ENCODE measurements at places on chromosomes 11 and 22. TPM values are rescaled to one million over a fixed set of nuclear protein-coding genes. Genes with fewer than 3 reads are reported as not detected.

GRCh38 chr11:95055283-95055897, 6.2 kb downstream of the KDM4F start:
- no peak for DNase-seq

GRCh38 chr22:47457021-47457420, 694.6 kb downstream of the TBC1D22A start:
- no peak for DNase-seq

DNA sequence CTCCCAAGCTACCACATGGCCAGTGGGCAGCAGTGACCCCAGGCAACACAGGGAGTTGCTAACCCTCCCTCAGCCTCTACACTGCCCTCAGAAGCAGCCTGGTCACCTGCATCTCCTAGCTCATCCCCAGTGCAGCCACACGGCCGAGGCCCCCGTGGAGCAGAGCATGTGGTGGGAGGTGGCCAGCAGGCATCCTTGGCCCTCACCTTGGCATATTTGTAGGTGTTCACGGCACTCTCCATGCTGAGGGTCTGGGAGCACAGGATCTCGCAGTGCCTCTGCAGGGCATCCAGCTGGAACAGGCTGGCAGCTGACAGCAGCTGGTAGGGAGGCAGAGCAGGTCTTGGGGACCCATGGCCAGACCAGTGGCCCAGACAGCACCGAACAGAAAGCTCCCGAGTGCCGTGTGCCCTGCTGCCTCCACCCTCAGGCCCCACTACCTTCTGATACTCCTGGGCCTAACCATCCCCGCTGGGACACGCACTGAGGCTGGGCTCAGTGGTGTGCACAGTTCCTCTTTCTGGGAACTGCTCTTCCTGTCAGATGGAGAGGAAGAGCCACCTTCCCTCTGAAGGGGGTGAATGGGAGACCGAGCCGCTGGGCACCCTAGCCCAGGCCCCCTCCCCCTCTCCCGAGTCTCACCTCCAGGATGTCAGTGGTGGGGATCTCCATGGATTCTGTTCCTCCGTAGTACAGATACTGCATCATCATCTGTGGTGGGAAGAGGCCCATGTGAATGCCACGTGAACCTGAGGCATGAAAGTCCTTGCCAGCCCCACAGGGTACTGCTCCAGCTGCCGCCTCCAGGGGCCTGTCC, 48.8 kb downstream of the NAT10 start:
- DNase-seq, result no peak

GRCh38 chr22:23193196-23193827, 13.0 kb downstream of the BCR start:
- DNase-seq, result no peak

- DNase-seq, result peak; percentile 78
Measured at GRCh38 chr22:50342651-50343540, at the start of gene PPP6R2. Gene PPP6R2, plus strand, starts transcription at chr22:50343327. Its CDS starts 50,582 bp downstream, at chr22:50393909.

- no peak for DNase-seq
Measured at GRCh38 chr11:16839821-16840220, 101.4 kb downstream of the C11orf58 start.

GRCh38 chr11:405954-406795, 8.6 kb downstream of the SIGIRR start:
- peak; percentile 15 for DNase-seq

DNA sequence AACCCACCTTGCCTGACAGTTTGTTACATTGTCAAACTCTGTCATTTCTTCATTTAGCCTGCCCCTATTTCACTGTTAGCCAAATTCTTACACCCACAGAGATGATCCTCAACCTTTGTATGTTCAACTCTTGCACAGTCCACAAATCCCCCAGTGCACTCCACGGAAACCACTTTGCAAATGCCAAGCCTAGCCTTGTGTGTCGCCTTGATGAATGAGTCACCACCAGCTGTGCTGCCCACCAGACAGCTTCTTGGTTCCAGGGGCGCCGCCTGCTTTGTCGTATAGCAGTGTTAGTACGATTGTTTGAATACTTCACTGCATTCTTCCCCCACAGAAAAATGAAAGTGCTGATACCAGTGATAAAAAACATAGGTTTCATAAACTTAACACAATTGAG, 686.3 kb downstream of the NTM start:
- no peak for DNase-seq

DNA sequence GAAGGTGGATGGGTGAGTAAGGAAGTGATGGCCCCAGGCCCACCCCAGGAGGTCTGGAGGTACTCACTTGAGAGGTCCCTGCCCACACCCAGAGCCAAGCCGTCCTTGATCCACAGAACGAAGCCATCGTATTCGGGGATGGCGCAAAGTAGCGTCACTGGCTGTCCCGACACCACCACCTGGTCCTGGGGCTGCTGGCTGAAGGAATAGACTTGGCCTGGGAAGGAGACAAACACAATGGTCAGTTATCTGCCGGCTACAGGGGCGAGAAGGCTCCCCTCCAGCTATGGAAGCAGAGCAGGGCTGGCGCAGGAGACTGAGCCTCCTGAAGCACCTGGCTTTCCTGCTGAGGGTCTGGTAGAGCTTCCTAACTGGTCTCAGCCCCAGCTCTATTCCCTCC, 171.0 kb downstream of the ST3GAL4 start:
- DNase-seq, result no peak

- no peak for DNase-seq
Measured at GRCh38 chr11:65576867-65577755, 1.3 kb downstream of the EHBP1L1 start.

GRCh38 chr11:33160136-33160535, 1.1 kb downstream of the CSTF3 start:
- DNase-seq, result no peak

DNA sequence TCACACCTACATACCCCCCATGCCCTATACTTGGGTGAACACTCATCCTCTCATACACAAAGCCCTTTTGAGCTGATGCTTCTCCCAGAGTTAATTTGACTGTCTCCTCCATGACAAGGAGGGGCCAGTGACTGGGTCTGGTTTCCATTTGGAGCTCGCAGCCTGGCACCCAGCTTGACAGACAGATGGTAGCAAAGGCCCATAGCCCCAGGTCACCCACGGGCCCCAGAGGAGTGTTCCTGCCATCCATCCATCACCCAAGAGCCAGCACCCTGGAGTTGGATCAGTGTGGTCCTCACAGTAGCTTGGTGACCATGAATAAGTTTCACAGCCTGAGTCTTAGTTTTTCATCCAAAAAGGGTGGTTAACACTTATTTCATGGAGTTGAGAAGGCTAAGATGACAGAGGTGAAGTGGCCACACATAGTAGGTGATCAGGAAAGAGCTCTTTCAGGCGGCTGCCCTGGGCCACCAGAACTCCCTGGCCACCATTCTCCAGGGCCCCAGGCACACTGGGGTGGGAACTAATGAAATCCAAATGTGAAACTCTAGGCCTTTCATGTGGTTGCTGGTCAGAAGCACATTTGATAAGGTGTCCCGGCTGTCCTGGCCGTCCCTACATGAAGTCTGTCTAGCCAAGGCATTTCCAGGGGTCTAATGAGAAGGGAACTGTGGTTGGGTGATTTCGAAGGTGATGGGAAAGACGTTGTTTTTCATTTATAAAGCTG, 42.4 kb downstream of the LIF start:
- no peak for DNase-seq

- DNase-seq, result no peak
Measured at GRCh38 chr11:118928870-118929500, 3.3 kb upstream of the BCL9L start.

GRCh38 chr22:29049655-29050263, 11.9 kb downstream of the C22orf31 start:
- DNase-seq, result no peak

DNA sequence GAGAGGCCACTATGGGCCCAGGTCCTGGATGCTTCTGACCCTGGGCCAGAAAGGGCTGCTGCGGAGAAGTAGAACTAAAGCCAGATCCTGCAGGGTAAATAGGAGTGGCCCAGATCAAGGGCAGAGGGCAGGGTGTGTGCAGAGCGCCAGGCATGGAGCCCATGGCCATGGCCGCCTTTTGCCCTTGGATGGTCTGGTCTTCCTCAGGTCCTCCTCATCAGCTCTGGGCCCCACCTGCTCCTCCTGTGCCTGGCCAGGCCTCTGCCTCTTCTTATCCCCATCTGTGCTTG, 277.6 kb downstream of the BRD1 start:
- DNase-seq, result no peak

DNA sequence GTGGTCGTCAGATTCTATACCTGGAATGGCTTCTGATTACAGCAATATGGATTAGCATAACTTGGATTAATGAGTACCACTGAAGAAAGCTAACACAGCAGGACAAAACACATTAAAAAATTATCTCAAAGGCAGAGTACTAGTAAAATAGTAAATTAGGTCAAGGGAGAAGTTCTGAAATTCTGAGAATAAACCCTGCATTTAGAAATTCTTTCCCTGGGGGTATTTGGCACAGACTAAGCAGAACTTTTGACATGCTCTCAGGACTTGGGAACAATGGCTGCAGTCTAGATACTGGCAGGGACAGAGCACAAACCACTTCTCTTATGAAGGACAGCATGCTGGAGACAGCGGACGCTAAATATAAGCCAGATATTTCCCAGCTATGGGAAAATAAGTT, 85.6 kb upstream of the GRIA4 start:
- no peak for DNase-seq

MS4A12 gene
- total RNA-seq, result not detected

SYT7 gene
- 18.2 TPM for total RNA-seq

GAB4 gene
- total RNA-seq, result 0.16 TPM

TNNT3 gene
- not detected for total RNA-seq

SYT9 gene
- total RNA-seq, result 1.7 TPM

KDM4E gene
- total RNA-seq, result not detected

ALKBH3 gene
- 12.3 TPM for total RNA-seq

MRGPRX4 gene
- total RNA-seq, result not detected

OR8D1 gene
- not detected for total RNA-seq
